ENCODE measurements at places on chromosomes 4 and X.

DNA sequence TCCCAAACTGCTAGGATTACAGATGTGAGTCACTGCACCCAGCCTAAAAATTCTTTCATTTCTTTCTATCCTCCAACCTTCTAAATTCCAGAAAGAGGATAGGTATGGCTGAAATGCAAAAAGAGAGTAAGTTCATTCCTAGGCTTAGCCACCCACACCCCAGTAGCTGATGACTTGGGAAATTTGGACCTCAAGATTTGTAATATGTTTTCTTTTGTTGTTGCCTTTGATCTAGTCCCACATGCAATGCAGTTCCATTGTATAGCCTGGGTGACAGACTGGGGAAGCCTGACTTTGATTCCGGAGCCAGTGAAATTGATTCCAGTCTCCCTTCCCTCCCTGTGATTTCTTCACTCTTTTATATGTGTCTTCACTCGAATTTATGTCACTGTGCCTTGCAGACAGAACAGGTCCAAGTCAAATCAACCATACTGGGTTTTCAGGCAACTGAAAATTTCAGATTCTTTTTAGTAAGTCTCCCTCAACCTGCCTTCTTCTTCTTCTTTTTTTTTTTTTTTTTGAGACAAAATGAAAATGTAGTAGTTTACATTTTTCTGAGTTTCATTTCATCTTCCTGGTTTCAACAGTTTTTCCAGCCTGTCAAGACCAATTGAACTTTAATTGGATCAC lies 176.2 kb upstream of the RBPJ start:
- DNase-seq: no peak

GRCh38 chrX:25204182-25204581 lies 188.4 kb upstream of the ARX start:
- no peak for DNase-seq

- DNase-seq: no peak
Observed at GRCh38 chrX:68060506-68061205, 372.6 kb downstream of the OPHN1 start.

DNA sequence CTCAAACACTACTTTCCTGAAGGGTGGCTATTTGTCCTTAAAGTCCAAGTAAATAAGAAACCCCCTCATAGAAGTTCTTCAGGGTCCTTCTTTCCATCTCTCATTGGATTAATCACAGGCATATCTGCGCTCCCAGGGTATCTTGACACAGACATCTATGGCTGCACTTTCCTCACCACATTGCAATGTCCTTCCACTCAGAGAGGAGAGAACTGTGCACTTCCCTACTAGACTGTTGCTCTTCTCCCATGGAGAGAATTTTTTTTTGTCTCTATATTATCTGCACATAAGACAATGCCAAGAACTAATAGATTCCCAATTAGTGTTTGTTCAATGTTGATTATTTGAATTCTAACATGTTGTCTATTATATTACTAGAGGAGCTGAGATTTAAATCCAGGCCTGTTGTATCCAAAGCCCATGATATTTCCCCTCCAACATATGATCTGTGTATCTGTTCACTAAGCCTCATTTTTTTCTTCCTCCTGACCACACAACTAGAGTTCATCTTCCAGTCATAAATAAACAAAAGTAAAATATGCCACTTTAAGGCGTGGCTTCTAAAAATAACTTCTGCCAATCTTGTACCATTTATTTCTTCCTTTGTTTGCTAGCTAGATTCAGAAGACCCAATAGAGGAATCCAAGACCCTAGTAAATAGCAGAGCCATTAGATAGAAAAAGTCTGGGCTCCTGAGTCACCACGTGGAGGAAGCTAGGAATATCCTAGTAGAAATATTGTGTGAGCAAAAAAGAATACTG lies 61.5 kb upstream of the FAM241A start:
- no peak for DNase-seq
